Right renal pelvis (tissue), 4 donors: ENCODE measurements at places on chromosomes 11 and 22. TPM values are rescaled to one million over a fixed set of nuclear protein-coding genes. Genes with fewer than 3 reads are reported as not detected.

- no peak for DNase-seq
These were observed 24.0 kb upstream of the CREB3L1 start for GRCh38 chr11:46253258-46254132.

DNA sequence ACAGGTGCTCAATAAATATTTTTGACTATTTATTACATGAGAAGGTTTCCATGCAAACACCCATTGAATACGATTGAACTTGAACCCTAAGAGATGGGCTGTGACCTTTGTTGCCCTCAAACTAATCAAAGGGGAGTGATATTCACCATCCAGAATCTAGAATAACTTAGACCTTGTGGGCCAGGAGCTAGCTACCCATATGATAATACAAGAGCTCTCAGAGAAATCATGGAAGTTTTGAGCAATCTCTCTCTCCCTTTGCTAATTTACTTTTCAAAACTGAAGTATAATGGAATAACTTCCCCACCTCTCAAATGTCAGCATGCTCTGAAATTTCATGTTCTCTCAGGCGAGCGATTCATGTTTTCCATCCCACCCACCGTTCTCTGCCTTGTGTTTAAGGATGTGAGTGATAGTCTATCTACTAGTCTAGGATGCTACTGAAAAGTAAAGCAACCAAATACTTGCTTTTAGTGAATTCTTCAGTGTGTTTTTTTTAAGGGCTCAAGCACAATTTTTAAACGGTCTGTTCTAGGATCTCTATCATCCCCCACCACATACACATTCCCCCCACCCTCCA is 33.3 kb downstream of the BARX2 start:
- DNase-seq: no peak

DNA sequence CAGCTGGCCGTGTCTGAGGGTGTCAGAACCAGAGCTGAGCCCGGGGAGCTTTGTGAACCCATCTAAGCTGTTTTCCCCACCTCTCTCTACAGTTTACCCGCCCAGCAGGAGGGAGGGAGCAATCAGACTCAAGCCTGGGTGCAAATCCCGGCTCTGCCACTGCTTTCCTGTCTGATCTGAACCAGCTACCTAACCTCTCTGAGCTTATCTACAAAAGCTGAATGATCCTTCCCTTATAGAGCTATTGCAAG is 252 bp downstream of the APOL2 start:
- DNase-seq: no peak

DNA sequence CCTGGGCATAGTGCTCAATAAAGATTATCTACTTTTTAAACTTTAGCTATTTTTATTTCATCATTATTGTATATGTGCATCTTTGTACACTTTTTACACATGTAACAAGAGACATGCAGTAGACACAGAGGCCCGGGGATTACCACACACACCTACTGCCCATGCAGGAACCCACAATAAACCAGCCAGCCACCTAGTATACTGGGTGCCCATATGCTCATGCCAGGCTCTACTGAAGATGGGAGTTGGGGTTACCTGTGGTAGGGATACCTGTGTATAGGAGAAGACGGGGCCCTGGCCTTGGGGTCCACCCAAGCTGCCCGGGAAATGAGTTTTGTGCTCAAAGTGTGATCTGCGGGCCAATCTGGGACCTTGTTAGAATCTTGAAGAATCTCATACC is 31.2 kb upstream of the P2RY2 start:
- DNase-seq: no peak

The ZNF74 gene
- 15.0 TPM for polyA plus RNA-seq

The OR52I1 gene
- polyA plus RNA-seq: not detected

The RPUSD4 gene
- polyA plus RNA-seq: 31.1 TPM

The SNRPD3 gene
- polyA plus RNA-seq: 188 TPM

DNA sequence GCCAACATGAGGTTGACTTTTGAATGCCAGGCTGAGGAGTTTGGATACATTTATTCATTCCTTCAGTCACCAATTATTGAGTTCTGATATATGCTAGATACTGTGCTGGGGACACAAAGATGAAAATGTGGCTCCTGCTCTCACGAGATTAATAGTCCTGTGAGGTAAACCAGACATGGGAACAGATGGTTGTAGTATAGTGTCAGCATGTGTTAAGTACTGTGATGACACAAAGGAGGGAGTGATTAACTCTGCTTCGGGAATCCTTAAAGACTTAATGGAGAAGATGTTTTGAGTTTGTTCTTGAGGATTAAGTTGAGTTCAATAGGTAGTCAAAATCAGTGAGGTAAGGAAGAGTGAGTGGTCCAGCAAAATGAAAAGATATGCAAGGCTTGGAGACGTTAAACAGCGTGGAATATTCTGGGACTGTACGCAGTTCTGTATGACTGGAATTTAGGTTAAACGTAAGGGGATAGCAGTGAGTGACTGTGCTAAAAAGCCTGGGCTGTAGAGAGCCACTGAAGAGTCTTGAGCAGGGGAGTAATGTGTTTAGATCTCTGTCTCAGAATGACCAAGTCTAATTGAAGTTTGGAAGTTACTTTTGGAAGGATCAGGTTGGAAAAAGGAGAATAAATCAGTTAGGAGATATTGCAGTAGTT is 11.8 kb downstream of the RNF121 start:
- DNase-seq: no peak

GRCh38 chr11:119028346-119029068 is 2.2 kb downstream of the SLC37A4 start:
- DNase-seq: no peak

The PAX6 gene
- not detected for polyA plus RNA-seq

The MRGPRX4 gene
- polyA plus RNA-seq: not detected

The OLFML1 gene
- polyA plus RNA-seq: 44.1 TPM

- no peak for DNase-seq
These were observed 682.5 kb upstream of the ARHGAP42 start for GRCh38 chr11:100004541-100004940.

DNA sequence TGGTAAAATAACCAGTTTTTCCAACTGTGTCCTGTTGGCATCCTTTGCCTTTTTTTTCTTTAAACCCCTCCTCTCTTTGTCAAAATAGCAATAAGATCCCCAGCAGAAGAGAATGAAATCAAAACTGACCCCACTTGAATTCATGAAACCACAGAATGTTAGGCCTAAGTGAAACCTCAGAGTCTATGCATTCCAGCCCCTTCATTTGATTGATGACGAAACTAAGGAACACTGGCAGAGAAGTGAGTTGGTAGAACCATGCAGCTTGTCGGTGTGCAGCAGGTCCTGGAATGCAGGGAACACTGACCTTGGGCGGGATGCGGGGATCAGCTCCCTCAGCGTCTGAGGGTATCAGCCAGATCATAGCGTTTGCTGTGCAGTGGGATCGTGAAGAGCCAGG is 57.5 kb downstream of the GRK3 start:
- DNase-seq: no peak

DNA sequence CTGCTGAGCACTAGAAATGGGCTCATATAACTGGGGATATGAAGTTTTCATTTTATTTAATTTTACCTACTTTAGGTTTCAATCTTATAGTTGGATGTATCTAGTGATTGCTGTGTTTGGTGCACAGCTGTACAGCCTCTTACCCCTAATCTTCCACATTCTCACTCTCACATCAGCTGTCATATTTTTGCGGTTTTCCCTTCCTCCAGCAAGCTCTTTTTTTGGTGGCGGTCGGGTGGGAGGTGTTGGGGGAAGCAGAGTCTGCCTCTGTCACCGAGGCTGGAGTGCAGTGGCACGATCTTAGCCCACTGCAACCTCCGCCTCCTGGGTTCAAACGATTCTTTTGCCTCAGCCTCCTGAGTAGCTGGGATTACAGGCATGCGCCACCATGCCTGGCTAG is 445.1 kb upstream of the ISX start:
- DNase-seq: no peak

- no peak for DNase-seq
These were observed 81.9 kb upstream of the CRTAM start for GRCh38 chr11:122756417-122756816.

- no peak for DNase-seq
These were observed 2.9 kb downstream of the TPCN2 start for GRCh38 chr11:69051381-69052342.

- DNase-seq: no peak
These were observed 5.2 kb upstream of the GCAT start for GRCh38 chr22:37802310-37803194.

The SHISAL1 gene
- polyA plus RNA-seq: 2.5 TPM

DNA sequence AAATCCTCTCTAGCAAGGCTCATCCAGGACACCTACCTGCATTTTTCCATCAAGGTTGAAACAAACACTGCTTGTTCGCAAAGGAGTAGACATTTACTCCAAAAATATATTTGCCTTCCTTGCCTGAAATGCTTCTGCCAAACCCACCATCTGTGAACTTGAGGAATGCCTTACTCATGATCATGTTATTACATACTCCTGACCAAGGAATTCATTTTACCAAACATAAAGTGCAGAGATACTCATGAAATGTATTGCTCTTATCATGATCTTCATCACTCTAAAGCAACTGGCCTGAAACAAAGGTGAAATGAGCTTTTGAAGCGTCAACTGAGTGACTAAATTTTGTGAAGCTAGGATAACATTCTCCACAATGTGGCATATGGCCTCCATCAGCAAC is 243.1 kb upstream of the CCDC179 start:
- no peak for DNase-seq

The GRM5 gene
- polyA plus RNA-seq: 0.42 TPM

The GSTT4 gene
- polyA plus RNA-seq: 0.04 TPM

The JHY gene
- polyA plus RNA-seq: 10.5 TPM

- no peak for DNase-seq
These were observed 81.6 kb downstream of the MED15 start for GRCh38 chr22:20588843-20589581.
